ENCODE measurements at places on chromosomes 4 and X.

DNA sequence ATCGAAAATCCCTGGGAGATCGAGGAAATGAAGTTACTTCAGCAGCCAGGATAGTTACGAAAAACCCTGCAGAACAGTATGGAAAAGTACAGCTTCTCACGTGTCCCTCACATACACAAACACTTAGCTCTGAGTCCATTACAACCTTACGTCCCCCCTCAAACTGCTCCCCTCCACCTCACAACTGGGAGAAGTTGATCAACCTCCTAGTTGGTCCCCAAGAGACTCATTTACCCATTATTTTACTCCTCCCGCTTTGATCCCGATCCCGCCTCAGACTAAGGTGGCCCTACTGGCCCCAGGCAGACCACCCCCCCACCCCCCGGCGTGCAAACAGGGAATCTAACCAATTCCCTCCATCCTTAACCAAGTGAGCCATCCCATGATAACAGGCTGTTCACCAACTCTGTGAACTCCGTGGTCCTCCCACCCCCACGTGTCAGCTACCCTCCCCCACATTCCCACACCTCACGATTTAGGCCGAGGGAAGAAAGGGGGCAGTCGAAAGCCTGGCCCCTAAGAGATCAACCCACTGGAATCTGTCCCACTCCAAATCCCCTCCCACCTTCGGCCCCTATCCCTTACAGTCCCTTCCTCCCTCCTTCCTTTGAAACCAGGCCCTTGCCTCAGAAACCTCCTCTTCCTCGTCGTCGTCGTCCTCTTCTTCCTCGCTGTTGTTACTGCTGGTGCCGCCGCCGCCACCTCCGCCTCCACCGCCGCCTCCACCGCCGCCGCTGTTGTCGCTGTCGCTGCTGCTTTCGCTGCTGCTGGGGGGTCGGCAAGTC, 755 bp downstream of the ANKRD17 start:
- no peak for ATAC-seq

- ATAC-seq, result no peak
Observed at GRCh38 chr4:4417886-4418285, 31.0 kb downstream of the NSG1 start.

GRCh38 chr4:81245218-81246009, 30.4 kb upstream of the PRKG2 start:
- ATAC-seq, result no peak

GRCh38 chr4:55635282-55635681, 816 bp downstream of the NMU start:
- no peak for ATAC-seq

GRCh38 chr4:184427687-184428086, 46.7 kb downstream of the IRF2 start:
- ATAC-seq, result no peak

- no peak for ATAC-seq
Observed at GRCh38 chrX:63737131-63737921, 47.7 kb downstream of the ARHGEF9 start.

GRCh38 chr4:129358571-129358970, 262.6 kb downstream of the C4orf33 start:
- ATAC-seq, result no peak

DNA sequence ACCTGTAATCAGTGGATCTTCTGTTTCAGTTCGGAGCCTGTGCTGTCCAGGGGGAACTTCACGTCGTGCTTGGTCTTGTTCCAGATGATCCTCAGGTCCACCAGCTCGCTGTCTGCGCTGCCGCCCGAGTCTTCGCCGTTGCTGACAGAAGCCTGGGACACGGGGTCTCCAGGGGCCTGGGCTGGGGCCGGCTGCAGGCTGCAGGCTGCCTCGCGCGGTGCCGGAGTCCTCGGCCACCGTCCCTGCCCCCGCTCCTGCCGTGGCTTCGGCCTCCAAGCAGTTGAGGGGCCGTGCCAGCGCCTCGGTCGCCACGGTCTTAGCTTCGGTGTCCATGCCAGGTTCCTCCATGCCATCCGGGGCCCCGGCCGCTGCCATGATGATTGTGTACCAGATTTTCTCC, 37.3 kb upstream of the CCNI start:
- no peak for ATAC-seq

DNA sequence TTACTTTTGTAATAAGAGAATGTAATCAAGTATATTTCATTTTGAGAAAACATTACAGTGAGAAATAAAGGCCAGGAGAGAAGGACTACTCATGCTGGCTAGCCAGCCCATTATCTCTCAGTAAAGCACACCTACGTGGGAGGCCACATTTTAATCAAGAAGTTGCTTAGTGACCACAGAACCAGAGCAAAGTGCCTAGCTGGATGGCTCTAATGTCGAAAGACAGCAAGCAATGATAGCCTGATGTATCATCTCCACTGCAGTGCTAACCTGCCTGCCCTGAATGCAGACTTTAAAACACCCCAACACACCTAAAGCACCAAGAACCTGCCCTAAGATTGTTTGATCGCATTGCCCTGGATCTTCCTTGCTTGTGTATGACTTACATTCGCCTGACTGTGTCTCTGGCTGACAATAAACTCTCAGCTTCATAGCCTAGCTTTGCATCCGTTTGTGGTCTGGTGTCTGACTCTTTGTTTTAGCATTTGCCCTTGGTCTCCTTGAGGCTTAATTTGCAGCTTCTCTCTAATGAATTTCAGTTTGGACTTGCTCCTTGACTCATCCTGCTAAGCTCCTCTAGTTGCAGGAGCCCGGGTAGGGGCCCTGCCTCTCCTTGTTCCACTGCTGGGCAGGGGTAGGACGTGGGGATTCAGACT, 31.4 kb upstream of the SOWAHD start:
- ATAC-seq, result no peak

- no peak for ATAC-seq
Observed at GRCh38 chr4:147103403-147103946, 157.8 kb upstream of the TTC29 start.

DNA sequence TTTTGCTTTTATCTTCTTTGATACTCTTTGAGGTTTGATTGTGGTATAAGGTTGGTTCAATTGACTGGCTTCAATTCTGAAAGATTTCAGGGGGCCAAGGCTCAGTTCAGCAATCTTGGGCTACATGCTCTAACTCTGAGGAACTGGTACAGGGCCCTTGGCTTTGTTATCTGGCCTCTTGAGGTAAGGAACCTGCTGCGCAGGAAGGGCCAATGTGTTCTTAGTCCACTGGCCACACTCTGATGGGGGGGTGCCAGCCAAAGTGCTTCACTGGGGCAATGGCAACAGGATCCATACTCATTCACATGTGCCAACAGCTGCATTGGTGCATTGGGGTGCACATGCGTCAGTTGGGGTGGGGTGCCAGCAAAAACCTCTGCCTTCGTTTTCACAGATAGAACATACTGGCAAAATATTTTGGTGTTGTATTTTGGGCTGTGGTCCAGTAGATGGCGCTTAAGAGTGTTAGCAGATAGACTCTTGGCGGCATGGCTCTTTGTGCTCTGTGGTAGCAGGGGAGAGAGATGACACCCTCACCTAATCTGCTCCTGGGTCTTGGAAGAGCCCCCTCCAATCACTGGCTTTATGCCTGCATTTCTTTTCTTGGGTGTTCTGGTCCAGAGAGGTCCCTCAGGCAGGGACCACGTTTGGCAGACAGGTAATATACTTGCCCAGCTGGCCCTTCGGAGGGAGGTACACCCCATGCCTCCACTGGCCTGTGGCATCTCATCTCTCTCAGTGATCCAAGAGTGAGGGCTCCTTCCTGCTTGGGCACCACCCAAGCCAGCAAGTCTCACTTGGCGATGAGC, 42.9 kb downstream of the NDST3 start:
- no peak for ATAC-seq

DNA sequence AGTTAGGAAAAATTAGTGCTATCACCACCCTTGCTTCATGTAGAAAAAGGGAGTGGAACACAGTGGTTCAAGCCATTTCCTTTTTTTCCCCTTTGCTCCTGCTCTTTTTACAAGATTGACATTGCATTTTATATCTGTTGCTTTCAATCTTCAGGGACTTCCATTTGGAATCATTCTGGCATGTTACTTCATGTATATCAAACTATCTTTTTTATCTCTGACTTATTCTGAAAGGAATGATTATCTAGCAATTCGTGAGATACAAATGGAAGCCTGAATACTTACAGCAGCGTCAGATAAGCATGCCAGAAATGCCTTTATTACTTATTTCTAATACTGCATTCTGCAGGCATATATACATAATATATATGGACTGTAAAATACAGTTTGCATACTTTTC, 20.4 kb downstream of the ADGRL3 start:
- ATAC-seq, result no peak

- no peak for ATAC-seq
Observed at GRCh38 chrX:100871594-100872560, 2.3 kb downstream of the NOX1 start.

- ATAC-seq, result no peak
Observed at GRCh38 chr4:83153417-83153816, 38.9 kb upstream of the PLAC8 start.

DNA sequence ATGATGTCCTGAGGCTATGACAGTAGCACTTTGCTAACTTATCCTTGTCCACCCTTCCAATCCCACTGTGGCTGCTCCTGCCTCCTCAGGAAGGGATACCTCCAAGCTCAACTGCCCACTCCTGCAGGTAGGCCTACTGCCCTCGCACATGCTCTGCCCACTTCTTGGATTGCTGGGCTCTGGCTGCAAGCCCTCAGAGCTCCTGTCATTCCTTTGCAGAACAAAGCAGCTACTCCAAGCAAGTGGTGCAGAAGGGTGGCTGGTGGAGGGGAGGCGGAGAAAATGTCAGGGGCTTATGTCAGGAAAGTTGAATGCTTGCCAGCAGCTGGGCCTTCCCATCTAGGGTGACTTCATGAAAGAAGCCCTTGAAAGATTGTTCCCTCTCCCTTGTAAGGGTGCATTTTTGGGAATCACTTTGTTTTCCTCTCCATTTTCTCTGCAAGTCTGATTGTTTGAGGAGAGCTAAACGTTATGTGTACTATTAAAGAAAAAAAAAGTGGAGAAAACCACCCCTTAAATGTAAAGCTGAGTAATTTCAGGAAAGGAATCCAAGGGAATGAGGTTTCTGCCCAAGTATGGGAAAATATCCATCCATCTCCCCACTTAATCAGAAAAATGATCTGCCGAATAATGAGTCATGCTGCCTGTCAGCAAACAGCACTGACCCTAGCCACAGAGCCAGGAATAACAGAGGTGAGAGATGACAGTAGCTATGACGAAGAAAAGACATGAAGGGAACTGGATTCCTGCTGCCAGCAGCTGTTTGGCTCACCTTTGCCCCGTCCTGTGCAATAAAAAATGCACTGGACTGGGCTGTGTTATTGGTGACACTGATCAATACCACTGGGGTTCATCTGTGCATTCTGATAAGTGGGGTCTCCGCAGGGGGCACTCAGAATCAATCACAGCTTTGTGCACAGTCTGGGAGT, 102.0 kb downstream of the RTL5 start:
- ATAC-seq, result no peak

DNA sequence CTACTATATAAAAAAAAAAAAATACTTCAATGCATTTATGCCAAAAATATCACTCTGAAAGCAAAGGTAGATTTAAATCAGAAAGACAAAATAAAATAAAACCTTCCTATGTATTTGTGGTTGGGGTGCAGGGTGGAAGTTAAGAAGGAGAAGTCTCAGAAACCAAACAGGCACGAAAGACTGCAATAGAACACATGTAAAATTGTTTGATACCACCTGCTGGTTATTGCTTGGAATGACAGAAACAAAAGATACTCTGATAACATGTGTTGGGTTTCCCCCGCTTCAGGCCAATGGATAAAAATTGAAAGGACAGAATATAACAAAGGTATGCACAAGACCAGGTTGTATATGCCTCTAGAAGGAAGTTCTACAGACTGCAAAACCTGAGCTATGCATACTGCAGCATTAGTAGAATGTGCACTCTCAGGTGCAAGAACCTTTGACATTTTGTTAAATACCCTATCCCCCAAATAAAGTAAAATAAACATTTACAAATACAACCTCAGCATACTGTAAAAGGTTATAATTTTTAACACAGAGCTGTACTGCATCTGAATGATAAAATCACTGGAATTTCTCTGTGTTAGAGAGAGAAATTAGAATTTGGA, 118.8 kb downstream of the GABRA2 start:
- no peak for ATAC-seq

DNA sequence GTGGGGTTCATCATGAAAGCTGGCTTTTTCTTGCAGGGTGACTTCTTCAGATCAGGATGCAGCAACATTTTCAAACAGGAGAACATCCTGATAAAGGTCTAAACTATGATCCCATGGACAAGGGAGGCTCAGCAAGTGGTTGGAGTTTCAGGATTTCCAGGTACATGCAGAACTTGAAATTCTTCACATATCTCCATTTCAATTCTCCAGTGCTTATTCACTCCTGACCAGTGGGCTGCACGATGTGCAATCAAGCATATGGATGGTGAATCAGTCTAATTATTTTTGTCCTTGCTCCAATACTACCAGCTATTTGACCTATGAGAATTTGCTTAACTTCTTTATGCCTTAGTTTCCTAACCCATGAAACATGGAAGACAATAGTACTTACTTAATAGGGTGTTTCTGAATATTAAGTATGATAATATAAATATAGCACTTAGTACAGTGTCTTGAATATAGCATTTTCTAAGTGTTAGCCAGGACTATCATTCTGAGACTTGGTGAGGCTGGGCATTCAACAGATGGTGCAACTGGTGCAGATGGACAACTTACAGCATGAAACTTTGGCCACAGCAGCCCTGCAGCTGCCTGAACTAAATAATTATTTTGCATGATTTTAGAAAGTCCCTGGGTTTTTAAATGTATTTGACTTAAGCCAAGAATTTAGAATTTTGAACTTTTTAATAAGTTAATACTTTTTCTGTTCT, 92.4 kb downstream of the HPGD start:
- no peak for ATAC-seq

- ATAC-seq, result no peak
Observed at GRCh38 chrX:43702079-43702524, 46.0 kb downstream of the MAOA start.

DNA sequence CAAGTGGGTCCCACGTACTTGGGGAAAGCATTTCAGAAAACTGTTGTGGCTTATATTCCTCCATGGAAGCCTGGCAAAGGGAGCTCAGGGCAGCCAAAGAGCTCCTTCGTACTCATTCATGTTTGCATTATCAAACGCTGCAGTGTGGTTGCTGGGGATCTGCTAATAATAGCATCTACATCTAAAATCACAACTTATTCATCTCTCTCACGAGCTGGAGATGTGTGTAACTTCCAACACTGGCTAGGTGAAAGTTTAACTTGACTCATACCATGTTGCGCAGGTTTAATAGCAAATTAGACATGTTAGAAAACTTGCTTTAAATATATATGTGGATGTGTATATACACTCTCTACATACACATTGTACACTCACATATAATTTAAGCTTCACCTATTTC, 415.1 kb downstream of the AFF2 start:
- ATAC-seq, result no peak

- ATAC-seq, result peak; percentile 3
Observed at GRCh38 chrX:134459683-134460004, 321 bp upstream of the HPRT1 start.

- ATAC-seq, result no peak
Observed at GRCh38 chrX:37993176-37993575, 13.2 kb upstream of the SYTL5 start.

- no peak for ATAC-seq
Observed at GRCh38 chrX:80216086-80216485, 201.5 kb downstream of the TBX22 start.
